Stimulated activated CD4-positive, alpha-beta T cell treated with anti-CD3 and anti-CD28 coated beads, TNF-alpha, amount 100 ng/mL, for 48 hours (primary cell): ENCODE measurements at places on chromosomes 4 and X.

DNA sequence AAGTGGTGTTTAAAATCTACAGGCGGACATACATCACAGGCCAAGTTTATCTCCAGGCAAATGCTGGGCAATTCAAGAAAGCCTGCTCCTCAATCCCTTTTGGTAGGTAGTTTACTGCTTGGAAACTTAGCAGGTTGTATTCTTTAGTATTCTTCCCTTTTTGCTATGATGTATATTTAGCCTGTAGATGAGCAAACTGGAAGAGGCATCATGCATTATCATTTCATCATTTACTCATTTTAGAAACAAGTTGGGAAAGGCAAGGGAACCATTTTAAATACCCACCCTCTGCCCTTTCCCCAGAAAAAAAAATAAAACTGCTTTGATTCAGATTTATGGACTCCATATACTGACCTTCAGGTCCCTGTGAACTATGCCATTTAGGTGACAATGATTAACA is 213.2 kb downstream of the CAMK2D start:
- no peak for DNase-seq

GRCh38 chr4:5137927-5138326 is 86.6 kb downstream of the STK32B start:
- DNase-seq, result no peak

DNA sequence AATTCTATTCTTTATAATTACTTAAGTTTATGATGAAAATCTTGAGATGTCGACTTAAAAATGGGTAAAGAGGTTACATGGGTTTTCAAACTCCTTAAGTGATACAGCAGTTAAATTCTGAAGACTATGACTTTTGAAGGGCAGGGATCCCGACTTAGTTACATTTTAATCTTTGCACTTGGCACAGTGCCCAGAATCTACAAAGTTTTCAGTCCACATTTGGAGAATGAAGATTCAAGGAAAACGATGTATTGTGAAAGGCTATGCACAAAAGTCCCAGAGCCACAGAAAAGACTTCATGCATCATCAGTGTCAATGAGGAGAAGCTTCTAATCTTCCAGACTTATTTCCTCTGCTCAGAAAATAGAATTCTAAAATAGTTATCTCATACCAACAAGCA is 36.3 kb upstream of the GRPR start:
- DNase-seq, result no peak

DNA sequence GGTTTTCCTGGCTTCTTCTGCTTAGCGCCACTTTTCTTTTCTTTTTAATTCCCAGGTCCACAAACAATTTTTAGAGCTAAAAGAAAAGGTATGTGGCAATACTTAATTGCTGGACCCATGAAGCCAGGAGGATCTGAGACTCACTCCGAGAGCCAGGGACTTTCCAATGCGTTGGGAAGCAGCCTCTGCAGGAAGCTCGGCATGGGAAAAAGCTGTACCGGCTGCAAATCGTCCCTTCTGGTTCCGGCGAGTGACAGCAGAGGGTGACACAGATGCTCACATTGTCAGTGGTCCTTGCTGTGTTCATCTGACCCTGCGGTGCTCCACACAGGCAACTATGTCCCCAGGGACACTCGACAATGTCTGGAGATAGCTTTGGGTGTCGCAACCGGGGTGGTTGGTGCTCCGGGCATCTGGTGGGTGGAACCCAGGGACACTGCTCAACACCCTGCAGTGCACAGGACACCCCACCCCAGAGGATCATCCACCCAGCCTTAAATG is 164.0 kb downstream of the PRKX start:
- no peak for DNase-seq

DNA sequence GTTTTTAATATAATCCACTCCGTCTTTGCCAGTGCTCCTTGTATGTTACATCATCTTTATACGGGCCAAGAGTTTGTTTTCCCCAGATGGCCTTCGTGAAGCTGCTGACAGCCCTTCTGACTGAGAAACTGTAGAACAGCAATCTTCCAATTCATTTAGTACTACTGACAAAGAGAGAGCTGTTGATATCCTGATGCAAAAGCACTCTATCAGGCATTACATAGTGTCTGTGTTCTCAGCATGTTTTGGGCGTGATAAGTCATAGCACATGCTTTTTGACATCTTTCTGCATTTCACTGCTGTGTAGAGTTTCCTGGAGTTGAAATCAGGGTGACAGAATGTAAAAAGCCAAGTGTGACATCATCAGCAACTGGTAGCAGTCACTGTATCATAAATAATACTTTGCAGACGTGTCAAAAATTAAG is 746.3 kb upstream of the FAM241A start:
- no peak for DNase-seq

GRCh38 chr4:146107587-146108240 is 67.8 kb upstream of the LSM6 start:
- DNase-seq, result no peak

GRCh38 chrX:77962068-77962902 is 7.2 kb downstream of the PGAM4 start:
- no peak for DNase-seq

DNA sequence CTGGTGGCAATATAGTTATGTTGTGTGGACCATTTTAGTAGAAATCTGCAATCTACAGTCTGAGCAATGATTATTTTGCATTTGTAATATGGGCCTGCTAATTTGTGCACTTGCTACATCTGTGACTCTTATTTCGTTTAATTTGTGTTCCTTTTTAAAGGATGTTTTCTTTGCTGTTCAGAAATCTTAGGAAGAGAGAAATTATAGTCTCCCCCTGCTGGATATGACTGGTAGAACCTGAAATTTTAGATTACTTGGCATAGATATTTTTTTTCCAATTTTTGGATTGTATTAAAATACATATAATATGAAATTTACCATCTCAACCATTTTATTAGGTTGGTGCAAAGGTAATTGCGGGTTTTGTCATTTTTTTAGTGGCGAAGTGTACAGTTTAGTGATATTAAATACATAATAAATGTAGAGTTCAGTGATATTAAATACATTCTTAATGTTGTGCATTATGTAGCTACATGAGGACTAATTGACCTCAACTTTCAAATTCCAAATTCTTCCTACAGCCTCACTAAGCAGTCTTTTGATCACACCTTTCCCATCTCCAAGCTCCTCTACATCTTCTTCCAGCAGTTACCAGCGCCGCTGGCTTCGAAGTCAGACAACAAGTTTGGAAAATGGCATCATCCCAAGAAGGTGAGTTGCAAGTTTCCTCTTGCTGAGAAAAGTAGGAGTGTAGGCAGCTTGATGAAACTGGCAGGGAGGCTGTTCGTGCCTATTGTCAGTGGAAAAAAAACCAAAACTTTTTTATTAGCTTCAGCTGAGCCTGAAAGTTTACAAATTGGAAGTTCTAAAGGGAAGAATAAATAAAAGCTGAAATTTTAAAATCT is 82.2 kb downstream of the FNIP2 start:
- DNase-seq, result no peak

- no peak for DNase-seq
Measured at GRCh38 chr4:169861593-169861992, 103.8 kb upstream of the HPF1 start.

- no peak for DNase-seq
Measured at GRCh38 chrX:102627640-102628039, 23.6 kb upstream of the GPRASP1 start.

- no peak for DNase-seq
Measured at GRCh38 chr4:151934766-151935165, 174.0 kb upstream of the GATB start.

GRCh38 chrX:153538424-153538823 is 21.0 kb downstream of the ATP2B3 start:
- no peak for DNase-seq

DNA sequence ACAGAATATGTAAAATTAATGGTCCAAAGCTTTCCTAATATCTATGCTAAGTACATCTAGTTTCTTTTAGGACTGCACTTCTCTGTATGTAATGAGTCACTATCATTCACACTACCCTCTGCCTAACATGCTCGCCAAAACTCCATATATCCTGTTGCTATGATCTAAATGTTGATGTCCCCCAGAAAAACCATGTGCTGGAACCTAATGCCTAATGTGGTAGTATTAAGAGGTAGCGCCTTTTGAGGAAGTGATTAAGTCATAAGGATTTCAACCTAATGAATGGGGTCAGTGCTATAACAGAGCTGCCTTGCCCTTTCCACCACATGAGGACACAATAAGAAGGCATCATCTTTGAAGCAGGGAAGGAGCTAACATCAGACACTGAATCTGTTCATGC is 34.9 kb upstream of the NFKB1 start:
- DNase-seq, result no peak

DNA sequence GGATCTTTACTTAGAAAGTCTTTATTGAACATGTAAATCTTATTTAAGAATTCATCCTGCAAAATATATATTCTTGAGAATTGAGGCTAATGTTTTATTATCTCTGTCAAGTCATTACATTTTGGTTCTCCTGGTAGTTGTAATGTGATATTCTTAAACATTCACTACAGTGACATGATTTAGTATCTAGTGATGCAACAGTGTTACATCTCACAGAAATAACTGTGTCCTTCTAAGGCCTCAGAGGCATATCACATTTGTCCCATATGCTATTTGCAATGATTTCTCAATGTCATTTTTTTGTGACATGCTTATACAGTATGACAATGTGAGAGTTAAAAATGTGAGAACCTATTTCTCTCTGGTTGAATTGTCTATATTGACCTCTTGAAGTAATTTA is 34.1 kb downstream of the PRRG1 start:
- no peak for DNase-seq

- no peak for DNase-seq
Measured at GRCh38 chr4:632196-632790, 6.9 kb downstream of the PDE6B start.

DNA sequence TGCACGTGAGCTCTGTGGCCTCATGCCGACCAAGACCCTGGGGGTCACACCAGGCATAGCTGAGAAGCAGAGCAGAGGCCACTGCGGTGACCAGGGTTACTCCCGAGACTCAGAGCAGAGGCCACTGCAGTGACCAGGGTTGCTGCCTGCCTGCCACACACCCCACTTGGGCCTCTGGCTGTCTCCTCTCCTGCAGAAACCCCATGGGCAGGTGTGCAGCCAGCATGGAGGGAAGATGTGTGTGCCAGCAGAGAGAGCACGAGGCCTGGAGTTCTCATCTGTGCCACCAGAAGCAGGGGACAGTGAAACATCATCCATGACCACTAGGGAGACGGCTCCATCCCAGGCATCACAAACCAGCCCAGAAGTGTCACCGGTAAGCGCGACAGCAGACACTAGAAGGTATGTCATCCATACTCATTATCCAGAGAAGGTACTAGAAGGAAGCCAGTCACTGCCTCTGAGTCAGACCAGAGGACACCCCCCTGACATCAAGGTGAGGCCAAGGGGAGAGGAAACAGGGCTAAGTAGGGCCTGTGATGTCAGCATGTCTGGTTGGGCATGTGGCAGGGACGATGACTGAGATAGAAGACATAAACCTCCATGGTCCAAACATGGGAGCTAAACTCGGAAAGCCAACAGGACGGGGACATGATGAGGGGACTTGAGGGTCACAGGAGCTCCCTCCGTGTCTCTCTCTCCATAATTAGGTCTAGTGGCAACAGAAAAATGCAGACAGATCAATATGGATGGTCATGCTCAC is 24.2 kb upstream of the SPON2 start:
- DNase-seq, result no peak

DNA sequence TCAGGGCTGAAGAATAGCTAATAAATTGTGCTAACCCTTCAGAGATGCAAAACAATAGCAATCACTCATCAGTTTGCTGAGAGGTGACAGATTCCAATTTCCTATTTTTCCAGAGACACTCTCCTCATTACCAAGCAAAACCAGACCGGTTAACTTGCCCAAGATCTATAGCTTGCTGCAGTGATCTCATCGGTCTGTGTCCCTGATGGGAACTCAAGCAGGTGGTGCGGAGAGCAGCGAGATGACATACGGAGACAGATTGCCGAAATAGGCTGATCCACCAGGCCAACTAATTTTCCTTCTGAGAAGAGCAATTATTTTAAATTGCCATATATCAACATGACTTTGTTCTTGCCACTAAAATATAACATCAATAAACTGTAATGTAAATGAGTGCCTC is 10.5 kb upstream of the DCHS2 start:
- no peak for DNase-seq

GRCh38 chr4:55979562-55979961 is 30.8 kb downstream of the CEP135 start:
- no peak for DNase-seq

DNA sequence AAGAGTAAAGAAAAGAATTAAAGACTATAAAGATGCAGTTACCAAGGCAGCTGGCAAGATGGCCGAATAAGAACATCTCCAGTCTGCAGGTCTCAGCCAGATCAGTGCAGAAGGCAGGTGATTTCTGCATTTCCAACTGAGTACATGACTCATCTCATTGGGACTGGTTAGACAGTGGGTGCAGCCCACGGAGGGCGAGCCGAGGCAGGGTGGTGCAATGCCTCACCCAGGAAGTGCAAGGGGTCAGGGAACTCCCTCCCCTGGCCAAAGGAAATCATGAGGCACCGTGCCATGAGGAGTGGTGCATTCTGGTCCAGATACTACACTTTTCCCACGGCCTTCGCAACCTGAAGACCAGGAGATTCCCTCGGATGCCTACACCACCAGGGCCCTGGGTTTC is 20.5 kb downstream of the SPIN4 start:
- DNase-seq, result no peak

DNA sequence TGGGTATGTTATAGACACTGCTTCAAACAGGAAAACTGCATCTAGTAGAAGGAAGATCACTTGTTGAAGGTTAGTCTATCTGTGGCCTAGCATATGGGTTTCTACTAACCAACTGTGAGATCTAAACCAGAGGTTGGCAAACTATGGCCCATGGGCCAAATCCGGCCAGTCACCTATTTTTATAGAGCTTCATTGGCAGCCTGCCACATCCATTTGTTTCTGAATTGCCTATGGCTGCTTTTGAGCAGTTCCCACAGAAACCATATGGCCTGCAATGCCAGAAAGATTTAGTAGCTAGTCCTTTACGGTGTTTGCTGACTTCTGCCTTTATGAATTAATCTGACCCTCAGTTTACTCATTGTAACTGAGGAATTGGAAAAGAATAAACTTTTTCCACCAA is 71.1 kb downstream of the MID1 start:
- DNase-seq, result no peak

- DNase-seq, result no peak
Measured at GRCh38 chrX:53312946-53313727, 31.8 kb upstream of the IQSEC2 start.

DNA sequence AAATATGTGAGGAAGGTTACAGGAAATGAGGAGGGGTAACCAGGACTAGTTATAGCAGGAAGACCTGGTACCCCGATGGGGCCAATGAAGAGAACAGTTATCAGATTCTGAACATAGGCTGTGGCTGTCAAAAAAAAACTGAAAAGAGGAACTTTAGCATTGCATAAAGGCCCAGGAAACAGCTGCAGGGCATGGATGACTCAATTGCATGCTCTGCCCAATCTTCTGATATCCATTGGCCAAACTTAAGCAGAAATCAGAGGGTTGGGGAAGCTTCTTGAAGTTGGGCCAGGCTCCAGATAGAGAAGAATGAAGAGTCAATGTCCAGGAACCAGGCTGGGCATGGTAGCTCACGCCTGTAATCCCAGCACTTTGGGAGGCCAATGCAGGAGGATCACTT is 1222.4 kb upstream of the PRKX start:
- no peak for DNase-seq
